H54 (cell line): ENCODE measurements at places on chromosomes 7 and 10.
A peak's percentile ranks its signal among the peaks of the same experiment; 100 is the strongest.

- no peak for DNase-seq
These were observed 20.9 kb upstream of the CYP3A43 start for GRCh38 chr7:99806839-99807478.

DNA sequence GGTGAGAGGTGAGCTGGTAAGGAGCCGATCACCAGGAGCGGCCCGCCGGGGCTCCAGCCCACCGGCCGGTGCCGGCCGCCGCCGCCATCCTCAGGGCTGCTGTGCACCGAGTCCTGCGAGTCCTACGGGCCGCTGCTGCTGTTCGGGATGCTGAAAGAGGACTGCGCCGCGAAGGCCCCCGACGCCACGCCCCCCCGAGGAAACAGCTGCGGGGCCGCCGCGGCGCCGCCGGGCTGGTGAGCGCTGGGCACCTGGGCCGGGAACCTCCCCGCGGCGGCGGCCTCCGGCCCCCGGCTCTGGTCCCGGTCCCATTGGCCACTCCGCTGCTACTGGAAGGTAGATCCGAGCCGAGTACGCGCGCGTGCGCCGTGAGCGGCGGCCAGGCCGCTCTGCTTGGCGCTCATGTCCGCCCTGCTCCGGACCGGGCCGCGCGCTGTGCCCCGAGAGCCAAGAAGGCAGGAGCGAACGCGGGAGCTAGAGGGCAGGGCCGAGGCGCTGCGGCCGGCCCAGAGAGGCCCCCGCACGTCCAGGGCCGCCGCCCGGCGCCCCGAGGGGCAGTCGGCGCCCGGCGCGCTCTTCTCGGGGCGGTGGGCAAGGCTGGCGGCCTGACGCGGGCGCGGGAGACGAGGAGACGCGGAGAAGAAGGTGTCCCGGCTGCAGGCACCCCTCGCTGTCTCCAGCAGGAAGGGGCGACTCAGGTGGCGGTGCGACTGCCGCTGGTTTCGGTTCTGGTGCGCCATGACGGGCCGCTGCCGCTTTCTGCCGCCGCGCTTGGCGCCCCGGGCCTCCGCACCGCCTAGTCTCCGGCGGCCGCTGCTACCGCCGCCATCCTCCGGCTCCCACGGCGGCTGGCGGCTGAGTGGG, 121.3 kb upstream of the WIPF3 start:
- peak; percentile 53 for DNase-seq

DNA sequence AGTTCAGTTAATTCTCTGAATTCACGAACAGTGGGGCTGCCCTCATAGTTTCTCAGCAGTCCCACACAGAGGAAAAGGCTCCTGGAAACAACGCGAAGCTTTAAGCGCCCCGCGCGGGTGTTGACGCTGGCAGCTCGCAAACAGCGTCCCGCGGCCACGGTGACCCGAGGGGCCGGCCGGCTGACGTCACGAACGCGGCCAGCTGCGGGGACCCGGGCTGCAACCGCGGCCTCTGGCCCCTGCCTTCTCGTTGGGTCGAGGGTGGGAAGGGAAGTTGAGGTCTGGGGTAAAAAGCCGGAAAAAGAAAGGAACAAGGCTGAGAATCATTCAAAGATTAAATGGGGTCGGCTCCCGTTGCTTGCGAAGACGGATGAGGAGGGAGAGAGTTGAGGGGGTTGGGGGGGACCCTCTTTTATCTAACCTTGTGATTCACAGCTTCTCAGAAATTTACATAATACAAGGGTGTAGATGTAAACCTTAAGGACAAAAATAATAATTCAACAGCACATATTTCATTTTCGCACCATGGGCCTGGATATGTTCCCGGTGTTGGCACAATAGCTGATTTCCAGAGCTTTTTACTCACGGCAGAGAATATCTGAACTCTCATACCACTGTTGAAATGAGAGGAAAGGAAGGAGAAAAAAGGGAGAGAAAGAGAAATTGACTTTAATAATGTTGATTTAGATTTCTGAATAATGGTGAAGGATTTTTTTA, 7.3 kb upstream of the FEZF1 start:
- no peak for DNase-seq

DNA sequence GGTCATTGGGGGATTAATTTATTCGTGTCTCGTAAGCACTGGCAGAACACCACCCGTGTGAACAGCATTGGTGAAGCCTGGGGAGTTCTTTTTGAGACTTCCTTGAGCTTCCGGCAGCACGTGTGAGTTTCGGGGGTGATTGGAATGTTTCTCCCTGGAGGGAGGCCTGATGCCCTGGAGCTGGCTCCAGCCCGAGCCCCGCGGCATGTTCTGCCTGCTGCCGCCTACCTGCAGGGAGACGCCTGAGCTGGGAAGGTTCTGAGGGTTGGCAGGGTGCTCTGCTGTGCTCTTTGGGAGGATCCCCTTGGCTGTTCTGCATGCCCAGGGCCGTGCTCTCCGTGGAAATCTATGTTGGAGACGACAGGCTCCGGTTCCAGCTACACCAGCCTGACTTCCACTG, 159.3 kb downstream of the MGMT start:
- no peak for DNase-seq

- no peak for DNase-seq
These were observed 14.5 kb upstream of the CPA1 start for GRCh38 chr7:130365511-130366441.

DNA sequence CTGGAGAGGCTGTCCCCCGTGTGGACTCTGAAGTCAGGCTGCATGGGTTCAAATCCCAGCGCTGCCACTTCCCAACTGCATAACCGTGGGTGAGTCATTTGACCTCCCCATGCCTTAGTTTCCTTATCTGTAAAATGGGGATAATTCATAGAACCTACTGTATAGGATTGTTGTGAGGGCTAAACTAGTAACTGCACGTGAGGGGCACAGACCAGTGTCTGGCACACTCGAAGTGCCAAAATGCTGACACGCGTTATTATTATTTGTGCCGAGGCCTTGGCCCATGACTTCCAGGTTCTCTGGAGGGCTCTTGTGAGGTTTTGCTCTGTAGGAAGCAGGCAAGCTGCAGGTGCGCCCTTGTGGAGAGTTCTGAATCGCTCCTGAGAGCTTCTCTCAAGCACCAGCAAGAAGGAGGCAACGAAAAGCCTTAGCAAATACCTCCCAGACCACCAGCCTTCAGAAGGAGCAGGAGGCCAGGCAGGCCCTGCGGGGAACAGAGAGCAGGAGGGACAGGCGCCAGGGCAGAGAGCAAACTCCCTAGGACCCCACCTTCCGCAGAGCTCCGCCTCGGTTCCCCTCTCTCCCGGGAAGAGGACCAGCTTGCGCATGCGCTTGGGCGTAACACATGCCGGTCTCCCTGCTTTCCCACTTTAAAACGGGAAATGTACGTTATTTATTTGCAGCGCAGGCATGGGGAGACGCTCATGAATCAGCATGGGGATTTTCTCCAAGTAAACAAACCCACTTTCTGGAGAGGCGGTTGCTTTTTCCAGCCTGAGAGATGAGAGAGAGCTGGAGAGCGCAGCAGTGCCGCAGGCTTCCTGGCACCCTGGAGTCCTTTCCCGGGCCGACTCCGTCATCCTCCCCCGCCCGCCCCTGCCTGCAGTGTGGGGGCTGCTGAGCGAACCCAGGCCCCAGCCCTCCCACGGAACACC, 39.6 kb downstream of the SORCS3 start:
- DNase-seq, result no peak

DNA sequence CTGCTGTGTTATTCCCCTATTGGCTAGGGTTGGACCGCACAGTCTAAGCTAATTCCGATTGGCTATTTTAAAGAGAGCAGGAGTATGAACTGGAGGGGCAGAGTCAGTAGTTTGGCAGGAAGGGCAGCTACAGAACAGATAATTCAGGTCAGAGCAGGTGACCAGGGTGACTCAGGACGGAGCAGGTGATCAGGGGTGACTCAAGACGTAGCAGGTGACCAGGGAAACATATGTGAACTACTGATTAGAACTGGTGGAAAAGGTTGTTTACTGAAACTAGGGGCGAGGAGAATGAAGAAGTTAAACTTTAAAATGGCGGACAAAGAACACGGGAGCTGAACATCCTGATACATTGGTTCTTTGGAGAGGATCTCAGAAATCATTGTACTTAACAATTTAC, 102.3 kb downstream of the CCDC7 start:
- DNase-seq, result no peak

DNA sequence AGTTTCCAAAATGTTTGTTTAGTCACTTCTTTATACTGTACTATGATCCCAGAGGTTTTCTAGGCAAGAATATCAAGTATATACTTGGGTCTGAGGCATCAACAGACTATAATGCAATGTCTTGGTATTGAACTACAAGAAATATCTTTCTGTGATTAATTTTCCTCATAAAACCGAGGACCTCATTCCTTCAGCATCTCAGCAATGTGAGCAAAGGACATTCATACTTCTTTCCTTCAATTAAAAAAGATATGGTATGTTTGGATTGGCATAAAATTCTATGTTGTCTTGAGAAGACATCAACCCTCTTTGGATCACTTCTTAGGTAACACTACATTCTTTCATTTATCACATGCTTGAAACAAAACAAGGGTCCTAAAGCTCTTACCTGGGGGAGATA, 524.5 kb downstream of the PHTF2 start:
- DNase-seq, result no peak

GRCh38 chr7:32524631-32525030, 29.3 kb downstream of the AVL9 start:
- no peak for DNase-seq

DNA sequence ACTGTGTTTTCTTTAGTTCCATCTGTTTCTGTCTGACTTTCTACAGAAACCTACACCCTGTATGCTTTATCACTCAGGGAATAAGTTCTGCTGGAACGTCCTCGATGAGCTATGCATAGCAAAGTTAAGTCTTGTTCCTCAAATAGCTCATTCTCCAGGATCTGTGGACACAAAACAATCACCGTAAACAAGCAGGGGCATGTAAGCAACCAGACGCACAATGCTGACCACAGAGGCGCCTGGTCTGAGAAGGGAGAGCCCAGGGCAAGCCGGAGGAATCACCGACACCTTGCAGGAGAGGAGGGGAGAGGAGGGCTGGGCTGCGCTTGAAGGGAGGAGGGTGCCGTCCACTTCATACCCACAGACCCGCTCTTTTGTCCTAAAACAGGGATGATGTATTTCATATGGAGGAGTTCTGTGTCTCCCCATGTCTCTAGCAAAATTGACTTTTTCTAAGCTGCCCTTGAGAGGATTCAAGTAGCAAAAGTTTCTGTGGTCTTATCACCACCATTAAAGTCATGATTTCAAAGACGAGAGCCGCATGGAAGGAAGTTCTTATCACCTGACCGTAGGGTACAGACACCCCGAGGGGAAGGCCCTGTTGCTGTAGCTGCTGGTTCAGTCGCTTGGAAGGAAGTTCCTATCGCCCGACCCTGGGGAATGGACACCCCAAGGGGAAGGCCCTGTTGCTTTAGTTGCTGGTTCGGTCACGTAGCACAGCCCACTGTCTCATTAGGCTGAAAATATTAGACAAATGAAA, 14.3 kb downstream of the CALML3 start:
- DNase-seq, result no peak

DNA sequence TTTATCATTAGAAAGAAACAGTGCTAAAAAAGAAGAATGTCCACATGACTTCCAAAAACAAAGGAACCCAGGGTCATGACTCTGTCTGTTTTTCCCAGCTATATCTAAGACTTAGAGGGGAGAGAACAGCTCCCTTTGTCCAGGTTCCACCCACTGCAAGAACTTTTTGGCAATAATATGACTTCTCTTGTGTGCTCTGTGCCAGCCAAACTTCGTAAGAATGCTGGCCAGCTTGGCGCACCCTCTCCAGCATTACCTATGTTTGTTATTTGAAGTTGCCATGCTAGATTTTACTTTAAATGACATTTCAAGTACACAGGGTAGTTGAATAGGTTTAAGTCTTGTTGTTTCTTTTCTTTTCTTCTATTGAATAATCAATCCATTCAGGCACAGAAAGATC, 371.4 kb downstream of the KCNMA1 start:
- no peak for DNase-seq

DNA sequence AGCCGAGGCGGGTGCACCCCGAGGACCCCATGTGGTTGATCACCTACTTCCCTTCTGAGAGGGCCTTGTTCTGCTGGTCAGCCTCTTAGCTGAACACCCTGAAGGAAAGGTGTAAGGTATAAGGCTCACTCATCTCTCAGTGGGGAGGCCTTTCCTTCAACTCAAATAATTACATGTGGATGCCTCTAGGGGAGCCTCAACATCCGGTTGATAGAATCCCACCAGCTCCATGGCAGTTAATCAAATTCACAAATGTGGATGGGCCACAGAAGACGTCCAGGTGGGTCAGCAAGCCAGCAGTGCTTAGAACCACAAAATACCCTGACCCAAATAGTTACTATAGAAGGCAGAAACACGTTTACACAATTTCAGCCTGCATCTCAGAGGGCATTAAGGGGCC, 37.7 kb upstream of the ZNF32 start:
- DNase-seq, result no peak

GRCh38 chr7:50621973-50622490, 56.8 kb upstream of the DDC start:
- DNase-seq, result no peak

- no peak for DNase-seq
These were observed 4.6 kb downstream of the NET1 start for GRCh38 chr10:5416981-5417380.

DNA sequence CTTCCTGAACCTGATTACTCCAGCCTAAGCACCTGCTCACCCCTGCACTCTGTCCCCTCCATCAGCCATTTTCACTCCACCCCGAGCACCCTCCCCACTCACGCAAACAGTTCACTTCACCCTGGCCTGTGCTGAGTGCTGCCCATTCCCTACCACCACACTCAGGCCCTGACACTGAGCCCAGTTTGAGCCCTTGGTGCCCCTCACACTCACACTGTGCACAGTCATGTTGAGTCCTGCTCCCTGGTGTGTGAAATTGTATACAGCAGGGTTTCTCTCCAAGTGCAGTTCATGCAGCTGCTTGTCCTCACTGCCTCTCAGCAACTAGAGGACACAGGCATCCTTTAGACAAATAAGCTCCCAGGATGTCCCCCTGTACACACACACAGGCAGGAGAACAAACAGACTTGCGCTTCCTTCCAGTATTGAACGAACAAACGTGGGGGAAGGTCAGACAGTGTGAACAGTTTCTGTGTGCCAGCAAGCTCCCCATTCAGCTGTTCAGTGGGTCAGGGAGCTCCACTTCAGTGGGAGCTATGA, 6.8 kb downstream of the MYO1G start:
- DNase-seq, result no peak

DNA sequence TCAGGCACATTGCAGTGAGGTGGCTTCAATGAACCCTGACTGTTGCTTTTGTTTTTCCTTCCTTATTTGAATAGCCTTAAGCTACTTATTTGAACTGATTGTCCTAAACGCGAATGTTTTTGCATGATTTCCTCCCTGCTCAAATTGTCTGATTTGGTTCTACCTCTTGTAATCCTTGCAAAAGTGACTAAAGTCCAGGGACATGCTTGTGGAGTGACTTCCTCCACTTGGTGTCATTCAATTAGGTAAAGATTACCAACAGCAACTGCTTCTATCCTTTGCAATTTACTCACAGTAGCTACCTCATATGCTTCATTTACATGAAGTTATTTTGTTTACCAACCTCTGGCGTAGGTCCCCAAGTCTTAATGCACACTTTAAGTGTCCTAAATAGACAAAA, 295.9 kb upstream of the TMEM229A start:
- DNase-seq, result no peak

- no peak for DNase-seq
These were observed 53.8 kb upstream of the ADRA2A start for GRCh38 chr10:111023060-111023459.

- DNase-seq, result no peak
These were observed 66.3 kb upstream of the INHBA start for GRCh38 chr7:41769162-41769561.
